M059J (cell line): ENCODE measurements at places on chromosomes 11 and 22.
A peak's percentile ranks its signal among the peaks of the same experiment; 100 is the strongest.

DNA sequence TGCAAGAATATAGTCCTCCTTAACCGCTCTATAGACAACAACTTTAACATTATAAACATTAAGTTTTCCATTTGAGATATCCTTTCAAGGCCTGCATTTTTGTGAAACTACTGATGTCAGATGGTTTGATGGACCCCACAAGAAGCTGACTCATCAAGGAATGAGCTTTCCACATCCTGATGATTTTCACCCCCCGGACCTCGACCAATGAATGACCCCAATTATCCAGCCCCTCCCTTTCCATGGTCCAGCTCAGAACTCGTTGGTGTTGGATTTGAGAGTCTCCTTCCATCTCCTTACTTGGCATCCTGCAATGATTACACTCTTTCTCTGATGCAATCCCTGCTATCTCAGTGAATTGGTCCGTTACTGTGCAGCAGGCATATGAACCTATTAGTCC lies 31.8 kb upstream of the GUCY1A2 start:
- no peak for DNase-seq

DNA sequence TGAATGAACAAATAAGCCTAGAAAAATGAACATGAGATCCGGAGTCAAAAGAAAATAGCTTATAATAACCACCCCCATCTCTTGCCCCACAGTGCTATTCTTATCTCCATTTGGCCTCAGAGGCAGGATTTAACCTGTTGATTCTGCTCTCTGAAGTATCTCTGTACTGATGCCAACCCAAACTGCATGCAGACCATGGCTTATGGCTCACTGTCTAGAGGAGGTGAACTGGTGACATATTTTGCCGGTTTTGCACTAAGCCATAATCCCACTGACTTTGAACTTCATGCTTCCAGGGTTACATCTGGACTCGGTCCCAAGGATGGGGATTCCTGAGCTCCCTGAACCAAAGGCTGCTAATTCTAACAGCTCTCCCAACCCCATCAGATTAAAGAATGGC lies 397.1 kb downstream of the TENM4 start:
- DNase-seq, result no peak

DNA sequence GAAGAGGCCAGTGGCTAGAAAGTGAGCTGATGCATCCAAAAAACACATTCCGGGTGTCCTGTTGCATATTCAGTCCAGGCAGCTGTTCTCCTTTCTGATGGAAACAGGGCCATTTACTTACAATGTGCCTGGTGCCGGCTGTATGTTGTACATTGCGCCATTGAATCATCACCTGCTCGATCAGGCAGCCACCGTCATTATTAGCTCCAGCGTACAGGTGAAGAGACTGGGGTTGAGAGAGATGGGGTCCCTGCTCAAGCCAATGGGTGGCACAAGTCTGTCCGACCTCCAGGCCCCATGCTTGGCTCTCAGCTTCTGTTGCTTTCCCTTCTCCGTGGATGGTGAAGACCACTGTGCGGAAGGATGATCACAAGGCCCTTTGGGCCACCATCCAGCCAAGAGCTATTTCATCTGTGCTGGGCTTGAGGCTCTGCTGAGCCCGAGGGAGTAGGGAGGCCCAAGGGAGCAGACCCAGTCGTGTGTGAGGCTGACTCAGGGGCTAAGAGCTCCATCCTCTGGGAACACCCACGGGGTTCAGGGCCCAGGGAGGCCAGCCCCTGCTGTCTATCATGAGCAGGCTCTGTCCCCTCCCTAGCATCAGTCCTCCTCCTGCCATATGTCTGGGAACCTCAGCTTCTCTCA lies 20.7 kb upstream of the EMID1 start:
- no peak for DNase-seq

GRCh38 chr11:14148653-14149273 lies 186.2 kb downstream of the SPON1 start:
- peak; percentile 37 for DNase-seq

DNA sequence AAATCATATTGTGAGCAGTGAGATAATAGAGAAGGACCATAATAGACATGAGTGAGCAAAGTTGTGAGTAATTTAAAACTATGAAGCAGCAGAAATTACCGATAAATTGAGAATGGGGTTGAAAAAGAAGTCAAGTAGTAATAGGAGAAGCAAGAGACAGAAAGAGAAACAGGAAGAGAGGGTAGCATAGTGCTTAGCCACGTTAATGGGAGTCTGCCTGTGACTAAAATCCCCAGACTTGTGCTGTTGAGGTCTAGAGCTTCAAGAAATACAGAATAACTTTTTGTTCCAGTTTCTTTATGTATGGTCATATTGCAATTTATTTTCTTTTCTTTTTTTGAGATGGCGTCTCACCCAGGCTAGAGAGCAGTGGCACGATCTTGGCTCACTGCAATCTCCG lies 368.7 kb downstream of the METTL15 start:
- DNase-seq, result no peak

- no peak for DNase-seq
Measured at GRCh38 chr22:20650294-20651207, 123.4 kb upstream of the SERPIND1 start.

DNA sequence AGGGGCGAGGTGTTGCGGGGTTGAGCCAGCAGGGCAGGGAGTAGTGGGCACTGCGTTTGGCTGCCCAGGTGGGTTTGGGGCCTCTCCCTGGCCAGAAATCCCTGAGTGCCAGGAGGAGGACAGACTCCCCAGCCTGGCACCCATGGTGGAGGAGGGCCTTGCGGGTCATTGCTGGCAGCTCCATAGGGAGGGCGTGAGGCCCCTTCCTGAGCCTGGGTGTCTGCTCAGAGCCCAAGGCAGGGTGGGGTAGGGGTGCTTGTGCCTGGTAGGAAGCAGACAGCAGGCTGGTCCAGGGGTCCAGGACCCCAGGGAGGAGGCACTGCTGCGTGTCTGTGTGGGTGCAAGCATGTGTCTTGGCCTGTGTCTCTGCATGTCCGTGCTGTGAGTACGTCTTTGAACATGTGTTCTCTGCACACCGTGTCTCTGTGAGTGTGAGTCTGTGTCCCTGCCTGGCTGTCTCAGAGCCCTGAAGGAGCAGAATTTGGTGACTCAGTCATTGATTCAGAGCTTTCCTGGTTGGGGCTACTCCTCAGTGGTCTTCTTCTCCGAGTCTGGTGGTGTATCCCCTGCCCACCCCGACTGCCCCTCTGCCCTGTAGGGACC lies 3.9 kb downstream of the TSPAN4 start:
- DNase-seq, result no peak

- DNase-seq, result no peak
Measured at GRCh38 chr11:118364956-118365615, 5.7 kb downstream of the UBE4A start.

DNA sequence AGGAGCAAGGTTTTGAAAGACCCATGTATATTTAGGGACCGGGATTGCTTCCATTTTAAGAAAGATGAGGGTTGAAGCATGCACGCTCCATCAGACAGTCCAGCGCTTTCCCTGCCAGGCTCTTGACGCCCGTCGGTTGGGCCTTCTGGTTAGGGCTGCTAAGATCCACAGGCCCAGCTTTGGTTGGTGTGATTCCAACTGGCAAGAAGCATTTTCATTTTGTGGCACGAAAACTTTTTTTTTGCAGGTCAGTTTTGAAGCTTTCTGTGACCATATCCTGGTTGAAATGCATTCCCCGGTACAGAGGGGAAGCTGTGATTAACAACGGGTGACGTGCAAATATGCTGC lies 34.3 kb upstream of the MPPED1 start:
- DNase-seq, result peak; percentile 83

DNA sequence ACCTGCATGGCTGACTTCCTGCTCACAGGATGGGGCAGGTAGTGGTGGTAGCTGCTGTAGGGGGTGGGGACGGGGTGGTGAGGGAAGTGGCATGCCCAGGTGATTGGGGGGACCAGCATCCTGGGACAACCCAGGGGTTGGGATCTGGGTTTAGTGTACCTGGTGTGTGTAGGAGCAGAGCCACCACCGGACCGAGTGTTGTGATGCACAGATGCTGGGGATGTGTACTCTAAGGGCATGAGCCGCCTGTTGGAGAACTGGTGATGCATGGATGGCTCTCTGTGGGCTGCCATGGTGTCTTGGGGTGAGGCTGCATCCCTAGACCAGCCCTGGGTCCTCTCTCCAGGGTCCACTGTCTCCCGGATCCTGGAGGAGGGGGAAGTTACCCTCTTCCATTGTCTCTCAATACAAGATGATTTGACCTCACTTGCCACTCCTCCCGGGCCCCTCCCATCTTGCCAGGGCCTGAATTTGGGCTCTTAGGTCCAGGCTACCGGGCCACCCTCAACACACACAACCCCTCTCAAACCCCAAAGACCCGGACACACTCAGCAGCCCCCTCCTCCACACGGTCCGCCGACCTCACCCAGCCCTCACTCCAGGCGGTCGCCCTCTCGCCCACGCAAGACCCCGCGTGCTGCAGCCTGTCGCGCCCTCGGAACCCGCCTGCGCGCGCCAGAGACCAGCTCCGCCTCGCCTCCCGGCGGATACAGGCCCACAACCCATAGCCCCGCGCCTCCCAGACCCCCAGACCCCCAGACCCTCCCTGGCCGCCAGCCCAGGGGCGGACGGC lies 619 bp downstream of the LRRC75B start:
- DNase-seq, result no peak

DNA sequence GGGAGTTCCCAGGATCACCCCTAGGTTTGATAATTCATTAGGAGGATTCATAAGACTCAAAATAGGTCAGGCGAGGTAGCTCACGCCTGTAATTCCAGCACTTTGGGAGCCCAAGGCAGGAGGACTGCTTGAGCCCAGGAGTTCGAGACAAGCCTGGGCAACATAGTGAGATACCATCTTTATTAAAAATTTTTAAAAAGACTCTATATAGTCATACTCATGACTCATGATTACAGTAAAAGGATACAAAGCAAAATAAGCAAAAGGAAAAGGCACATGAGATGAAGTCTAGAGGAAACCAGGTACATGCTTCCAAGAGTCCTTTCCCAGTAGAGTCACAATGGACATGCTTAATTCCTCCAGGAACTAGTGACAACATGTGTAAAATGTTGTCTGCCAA lies 13.9 kb upstream of the PTS start:
- no peak for DNase-seq

DNA sequence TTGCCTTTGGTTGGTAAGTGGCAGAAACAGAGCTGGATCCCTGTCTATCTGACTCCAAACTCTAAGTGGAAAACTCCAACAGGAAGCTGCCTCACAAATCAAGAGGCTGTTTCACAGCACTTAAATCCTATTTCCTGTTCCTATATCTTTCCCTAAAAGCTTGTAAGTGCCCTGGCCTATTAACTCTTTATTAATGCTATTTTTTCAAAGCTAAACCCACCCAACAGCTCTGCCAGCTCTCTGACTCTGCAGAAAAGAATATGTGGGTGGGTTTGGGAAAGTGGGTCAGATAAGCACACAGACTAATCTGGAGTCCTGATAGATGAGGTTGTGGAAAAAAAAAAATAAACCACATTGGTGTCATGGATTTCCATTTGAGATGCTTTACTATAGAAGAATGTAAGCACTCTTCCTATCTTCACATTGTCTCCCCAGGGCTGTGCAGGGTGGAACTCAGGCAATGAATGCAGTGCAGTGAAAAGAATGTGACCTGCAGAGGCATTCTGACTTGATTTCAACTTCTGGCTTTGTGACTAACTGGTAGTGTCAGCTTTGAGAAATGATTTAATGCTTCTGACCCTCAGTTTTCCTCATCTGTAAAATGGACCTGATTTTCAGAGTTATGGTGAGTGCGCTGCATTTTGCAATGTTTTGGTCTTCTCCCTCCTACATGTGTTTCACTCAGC lies 125.6 kb downstream of the AASDHPPT start:
- DNase-seq, result no peak

- DNase-seq, result no peak
Measured at GRCh38 chr11:16827139-16827538, 88.7 kb downstream of the C11orf58 start.

DNA sequence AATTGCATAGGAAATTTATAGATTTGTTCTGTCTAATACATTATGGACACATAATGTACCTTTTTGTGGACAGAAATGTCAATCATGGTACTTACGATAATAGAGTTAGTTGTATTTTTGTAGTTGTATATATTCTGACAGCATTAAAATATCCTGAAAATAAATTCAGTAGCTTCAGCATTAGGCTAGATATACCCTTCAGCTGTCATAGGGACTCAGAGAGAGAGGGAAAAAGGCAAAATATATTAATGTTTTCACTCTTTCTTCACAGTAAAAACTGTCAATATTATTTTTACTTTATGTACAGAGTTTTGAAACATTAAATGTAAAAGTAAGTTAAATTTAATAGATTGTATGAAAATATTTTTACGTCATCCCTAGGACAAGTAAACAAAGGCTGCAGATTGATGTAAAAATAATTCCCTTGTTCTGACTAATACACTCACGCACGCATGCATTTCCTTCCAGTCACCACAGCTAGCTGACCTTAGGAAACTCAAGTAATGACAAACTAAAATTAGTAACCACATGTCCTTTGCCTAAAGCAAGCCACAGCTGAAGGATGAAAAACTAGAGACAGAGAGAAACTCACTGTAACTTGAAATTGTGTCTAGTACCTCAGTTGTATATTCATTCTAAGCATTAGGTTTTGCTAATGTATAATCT lies 104.7 kb upstream of the CARD18 start:
- peak; percentile 95 for DNase-seq

GRCh38 chr11:117933930-117934329 lies 4.7 kb upstream of the TMPRSS13 start:
- no peak for DNase-seq

DNA sequence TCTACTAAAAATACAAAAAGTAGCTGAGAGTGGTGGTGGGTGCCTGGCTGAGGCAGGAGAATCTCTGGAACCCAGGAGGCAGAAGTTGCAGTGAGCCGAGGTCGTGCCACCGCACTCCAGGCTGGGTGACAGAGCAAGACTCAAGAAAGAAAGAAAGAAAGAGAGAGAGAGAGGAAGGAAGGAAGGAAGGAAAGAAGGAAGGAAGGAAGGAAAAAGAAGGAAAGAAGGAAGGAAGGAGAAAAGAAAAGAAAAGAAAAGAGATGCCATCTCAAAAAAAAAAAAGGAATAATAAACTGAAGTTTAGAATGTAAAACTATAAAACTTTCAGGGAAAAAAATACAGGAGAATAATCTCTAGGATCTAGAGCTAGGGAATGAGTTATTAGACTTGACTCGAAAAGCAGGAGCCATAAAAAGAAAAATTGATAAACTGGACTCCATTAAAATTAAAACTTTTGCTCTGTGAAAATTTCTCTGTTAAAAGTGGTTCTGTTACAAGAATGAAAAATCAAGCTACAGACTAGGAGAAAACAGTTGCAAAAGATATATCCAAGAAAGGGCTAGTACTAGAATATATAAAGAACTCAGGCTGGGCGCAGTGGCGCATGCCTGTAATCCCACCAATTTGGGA lies 13.4 kb upstream of the SEPTIN5 start:
- DNase-seq, result no peak

DNA sequence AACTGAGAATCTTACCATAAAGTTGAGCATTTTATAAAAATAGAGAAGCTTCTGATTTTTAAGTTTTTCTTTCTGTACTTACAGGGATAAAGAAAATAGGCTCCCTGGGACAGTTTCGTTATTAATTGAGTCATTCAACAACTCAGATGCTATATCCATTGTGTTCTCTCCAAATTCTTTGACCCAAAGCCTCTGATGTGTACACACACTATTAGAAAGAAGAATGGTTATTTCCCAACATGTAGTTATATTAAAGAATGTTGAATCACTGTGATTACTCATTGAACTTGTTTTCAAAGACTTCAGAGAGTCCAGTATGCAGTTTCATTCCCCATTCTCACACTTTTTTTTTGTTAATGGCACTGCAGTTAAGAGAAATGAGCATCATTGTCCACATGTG lies 734.3 kb upstream of the ARHGAP42 start:
- peak; percentile 80 for DNase-seq
